ENCODE measurements at places on chromosomes 7 and 10.

DNA sequence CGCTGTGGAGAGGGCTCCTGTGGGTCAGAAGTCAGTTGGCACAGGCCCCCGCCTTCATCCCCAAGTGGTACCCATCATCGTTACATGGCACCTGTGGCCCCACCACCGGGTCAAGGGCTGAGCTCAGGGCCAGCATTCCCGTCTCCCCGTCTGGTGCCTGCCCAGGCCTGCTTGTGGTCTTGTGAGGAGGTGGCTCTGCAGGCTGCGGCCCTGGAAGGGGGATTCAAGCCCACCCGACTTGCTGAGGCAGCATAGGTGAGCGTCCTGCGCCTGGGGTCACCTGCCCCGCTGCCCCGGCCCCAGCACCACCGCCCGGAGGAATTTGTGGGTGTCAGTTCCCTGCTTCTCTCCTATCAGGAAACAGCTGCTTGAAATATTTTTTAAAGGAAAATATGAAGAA lies 53.0 kb upstream of the EN2 start:
- no peak for DNase-seq

- no peak for DNase-seq
Observed at GRCh38 chr7:50781381-50782293, 1.1 kb downstream of the GRB10 start.

GRCh38 chr10:71941318-71941717 lies 22.9 kb upstream of the CHST3 start:
- no peak for DNase-seq

- DNase-seq = no peak
Observed at GRCh38 chr10:110569122-110569521, 1.6 kb downstream of the SMC3 start.

DNA sequence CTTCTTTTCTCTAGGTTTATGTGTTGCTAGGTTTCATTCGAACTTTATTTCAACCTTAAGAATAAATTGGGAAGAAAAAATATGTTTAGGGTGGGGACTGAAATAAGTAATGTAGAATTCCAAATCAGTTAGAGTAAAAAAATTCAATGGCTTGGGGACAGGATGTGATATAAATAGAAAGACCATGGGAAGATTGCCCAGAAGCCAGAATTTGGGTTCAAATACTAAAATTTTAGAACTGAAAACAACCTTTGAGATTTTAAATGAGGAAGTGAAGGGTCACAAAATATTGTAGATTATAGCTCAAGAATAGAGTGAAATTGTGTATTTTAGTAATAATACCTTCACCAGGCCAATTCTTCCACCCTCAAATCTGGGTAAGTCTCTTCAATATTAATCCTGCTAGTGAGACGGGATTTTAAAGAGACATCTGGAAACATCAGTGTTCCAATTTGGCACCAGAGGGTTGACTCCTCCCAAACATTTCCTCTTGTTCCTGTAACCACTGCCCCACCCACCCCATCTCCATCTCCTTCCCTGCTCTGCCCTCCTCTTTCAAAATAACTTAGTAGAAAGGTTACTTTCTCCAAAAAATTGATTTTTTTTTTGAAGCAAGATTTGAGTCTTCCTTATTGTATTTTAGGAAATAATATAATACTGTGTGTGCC lies 51.3 kb upstream of the FAM3C start:
- DNase-seq = no peak

DNA sequence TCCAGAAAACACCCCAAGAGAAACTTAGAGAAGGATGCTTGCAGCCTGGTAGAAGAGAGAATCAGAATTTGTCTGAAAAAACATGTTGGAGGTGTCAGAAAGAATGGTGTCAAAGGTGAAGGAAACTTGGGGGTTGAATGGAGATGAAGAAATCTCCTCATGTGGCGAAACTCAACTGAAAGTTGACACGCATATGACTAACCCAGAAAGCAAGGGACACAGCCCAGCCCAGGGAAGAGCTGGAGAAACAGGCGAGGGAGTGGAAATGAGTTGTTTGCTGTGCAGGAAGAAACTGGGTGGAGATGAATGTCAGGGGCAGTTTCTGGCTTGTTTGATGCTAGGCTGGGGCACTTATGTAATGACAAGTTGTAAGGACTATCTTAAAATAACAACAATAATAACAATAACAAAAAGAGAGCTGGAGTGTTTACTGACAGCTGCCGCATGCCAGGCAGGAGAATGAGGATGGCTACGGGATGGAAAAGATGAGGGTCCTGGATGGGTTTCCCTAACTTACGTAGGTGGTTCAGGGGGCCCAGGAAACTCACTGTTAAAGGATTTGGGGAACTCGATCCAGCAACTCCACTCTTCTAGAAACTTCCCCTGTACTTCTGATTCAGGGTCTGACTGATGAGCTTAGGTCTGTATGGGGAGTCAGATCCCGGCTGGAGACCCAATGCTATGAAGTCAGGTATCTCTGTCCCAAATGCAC lies 57.4 kb downstream of the MAP3K8 start:
- no peak for DNase-seq

- no peak for DNase-seq
Observed at GRCh38 chr10:55272886-55273285, 471.9 kb upstream of the PCDH15 start.

DNA sequence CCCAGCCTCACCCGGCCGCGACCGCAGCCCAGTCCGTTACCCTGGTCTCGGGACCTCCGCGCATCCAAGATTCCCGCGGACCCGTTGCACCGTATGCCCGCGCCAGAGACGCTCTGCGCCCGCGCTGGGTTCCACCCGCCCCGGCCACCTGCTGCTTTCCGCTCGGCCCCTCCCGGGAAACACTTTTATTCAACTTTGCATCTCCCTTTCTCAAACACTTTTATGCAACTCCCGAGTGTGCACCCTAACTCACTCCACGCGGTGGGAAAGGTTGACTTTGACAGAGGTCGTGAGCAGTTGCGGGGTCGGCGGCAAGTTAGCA lies at the start of gene ODAD2:
Gene ODAD2 (minus strand): TSS at position 126 of the 322 bp plus-strand sequence. CDS start 3,937 bp downstream, outside the sequence.
- DNase-seq = no peak

GRCh38 chr7:139732471-139733167 lies 45.2 kb downstream of the HIPK2 start:
- DNase-seq = no peak

- no peak for DNase-seq
Observed at GRCh38 chr7:129569811-129570215, 41.7 kb upstream of the NRF1 start.

- no peak for DNase-seq
Observed at GRCh38 chr7:30524545-30524944, 19.9 kb upstream of the GGCT start.

Data from GM12864 (cell line).